T-cell (primary cell): ENCODE measurements at places on chromosomes 4 and X.

DNA sequence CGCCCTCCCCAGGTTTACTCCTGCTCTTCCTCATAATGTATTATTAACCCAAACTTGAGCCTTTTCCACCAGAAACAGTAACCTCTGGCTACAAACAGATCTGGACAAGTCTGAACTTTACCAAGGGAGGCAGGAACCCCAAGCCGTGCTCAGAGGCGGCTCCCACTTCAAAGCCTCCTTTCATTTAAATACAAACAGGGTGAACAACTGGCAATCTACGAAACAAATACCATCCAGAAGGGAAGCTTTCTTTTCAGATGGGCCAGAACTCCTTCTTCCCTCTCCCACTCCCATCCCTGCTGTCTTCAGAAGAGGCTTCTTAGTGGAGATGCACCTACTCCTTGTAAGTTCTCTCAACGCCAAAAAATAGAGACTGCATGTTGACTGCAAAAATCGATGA, 2.1 kb upstream of the GPC4 start:
- DNase-seq = no peak

GRCh38 chr4:165398570-165398969, 19.8 kb downstream of the CPE start:
- no peak for DNase-seq

DNA sequence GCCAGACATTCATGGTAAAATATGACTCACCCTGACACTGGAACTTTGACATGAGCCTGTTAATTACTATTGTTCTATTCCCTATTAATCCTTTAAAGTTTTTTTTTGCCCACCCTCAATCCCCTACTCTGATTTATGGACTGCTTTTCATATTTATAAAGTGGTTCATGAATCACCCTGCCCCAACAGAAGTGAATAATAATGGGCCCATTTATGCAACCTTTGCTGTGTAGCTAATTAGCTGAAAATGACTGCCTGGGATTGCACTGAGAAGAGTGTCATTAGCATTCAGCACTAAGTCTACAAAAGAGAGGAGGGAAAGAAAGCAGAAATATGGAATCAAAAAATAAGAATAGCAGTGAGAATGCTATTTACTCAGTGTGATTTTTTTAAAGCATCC, 154.3 kb downstream of the COMMD8 start:
- no peak for DNase-seq

DNA sequence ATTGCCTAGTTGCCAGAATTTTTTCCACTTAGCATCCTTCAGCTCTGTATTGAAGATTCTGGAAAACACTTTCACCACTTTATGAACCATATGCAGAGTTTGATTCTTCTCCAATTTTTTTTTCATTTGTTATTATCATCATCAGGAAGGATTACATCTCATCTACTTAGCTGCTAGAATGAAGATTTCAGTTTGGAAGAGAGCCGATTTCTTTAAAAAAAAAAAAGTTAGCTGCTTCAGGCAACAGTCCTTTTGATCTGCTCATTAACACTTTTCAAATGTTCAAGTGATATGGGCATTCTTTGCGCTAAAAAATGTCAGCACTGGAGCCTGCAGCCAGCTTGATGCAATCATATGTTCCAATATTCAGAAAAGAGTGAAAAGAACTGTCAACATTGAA, 76.2 kb downstream of the ANTXR2 start:
- DNase-seq = no peak

DNA sequence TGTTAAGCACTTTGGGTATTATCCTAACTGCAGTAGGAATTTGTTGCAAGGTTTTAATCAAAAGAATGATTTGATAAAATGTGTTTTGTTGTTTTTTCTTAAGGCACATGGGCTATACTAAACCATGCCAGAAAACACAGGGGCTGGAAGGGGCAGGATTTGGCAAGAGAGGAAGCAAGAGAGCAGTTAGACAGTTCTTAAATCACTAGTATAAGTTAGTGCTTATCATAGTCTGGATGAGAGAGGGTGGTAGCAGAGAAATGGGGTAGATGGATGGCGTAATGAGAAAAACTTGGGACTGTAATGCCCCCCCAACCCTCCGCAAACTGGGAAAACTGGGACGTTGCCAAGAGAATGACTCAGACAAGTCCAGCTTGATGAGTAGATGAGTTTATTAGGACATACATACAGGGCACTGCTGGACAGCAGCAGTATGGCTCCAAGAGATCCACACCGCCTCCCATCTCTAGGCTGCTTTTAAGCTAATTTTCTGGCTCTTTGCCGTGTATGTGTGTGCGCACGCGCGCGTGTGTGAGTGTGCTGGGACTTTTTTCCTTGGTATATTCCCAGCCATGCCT, 151.5 kb downstream of the PDLIM5 start:
- DNase-seq = no peak

- no peak for DNase-seq
Observed at GRCh38 chrX:41445781-41446358, 1.3 kb upstream of the NYX start.

DNA sequence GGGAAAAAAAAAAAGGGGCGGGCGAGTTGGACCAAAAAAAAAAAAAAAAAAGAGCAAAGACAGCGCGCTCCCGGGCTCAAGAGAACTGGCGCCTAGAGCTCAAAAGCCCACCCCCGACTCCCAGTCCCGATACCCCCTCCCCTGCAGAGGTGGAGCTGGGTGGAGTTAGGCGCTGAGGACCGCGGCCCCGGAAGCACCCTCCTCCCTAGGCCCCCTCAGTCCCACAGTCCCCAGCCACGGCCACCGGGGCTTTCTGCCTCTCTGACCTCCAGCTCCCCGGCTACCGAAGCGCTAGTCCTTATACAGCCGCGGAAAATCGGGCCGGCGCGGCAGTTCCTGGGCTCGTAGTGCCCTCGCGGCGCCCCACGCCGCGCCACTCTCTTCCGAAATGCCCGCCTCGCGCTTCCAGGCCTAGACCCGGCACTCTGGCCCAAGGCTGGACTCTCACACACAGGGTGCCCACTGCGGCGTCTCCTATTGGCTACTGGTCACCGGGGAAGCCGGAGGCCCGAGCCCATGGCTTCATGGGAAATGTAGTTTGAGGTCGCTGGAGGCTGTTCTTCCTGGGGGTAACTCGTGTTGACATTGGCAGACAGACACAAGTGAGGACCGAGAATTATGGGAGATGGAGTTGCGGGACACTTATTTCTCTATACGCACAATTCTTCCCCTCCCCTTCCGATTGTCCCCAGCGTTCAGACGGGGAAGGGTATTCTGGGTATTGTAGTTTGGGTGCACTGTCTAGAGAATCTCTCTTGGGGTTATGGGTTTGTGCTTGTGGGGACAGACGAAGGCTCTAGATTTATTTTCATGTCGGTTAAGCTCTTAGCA, at the start of gene ENOX2:
Gene ENOX2 (minus strand): TSS at position 427 of the 831 bp plus-strand sequence. CDS start 199,993 bp downstream, outside the sequence.
- peak; percentile 64 for DNase-seq

DNA sequence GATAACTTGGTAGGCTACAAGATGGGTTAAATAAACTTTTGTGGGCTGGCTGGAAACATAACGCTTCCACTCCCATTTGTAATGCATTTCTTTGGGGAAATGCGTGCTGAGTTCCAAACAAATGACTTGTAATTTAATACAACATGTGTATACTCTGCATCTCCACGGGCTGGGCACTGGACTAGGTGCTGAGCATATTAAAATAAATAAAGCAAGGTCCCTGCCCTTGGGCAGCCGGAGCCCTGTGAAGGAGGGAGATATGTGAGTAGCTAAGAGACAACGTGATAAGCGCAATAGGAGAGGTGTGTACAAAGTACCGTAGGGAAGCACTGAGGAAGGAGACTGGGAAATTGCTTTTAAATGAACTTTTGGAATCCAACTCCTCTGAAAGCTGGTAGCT, 147.2 kb upstream of the RBPJ start:
- DNase-seq = no peak

GRCh38 chr4:20698382-20698781, 1.9 kb upstream of the PACRGL start:
- DNase-seq = no peak

GRCh38 chr4:187172340-187172761, 448.7 kb upstream of the FAT1 start:
- no peak for DNase-seq

GRCh38 chr4:170281027-170281426, 191.3 kb upstream of the AADAT start:
- no peak for DNase-seq

GRCh38 chr4:77581724-77582123, 23.9 kb upstream of the CXCL13 start:
- DNase-seq = no peak

- DNase-seq = no peak
Observed at GRCh38 chrX:149152941-149153340, 352.2 kb downstream of the IDS start.

GRCh38 chrX:138856881-138857604, 145.5 kb upstream of the FGF13 start:
- DNase-seq = no peak

GRCh38 chr4:6825403-6825802, 42.9 kb downstream of the KIAA0232 start:
- DNase-seq = no peak

DNA sequence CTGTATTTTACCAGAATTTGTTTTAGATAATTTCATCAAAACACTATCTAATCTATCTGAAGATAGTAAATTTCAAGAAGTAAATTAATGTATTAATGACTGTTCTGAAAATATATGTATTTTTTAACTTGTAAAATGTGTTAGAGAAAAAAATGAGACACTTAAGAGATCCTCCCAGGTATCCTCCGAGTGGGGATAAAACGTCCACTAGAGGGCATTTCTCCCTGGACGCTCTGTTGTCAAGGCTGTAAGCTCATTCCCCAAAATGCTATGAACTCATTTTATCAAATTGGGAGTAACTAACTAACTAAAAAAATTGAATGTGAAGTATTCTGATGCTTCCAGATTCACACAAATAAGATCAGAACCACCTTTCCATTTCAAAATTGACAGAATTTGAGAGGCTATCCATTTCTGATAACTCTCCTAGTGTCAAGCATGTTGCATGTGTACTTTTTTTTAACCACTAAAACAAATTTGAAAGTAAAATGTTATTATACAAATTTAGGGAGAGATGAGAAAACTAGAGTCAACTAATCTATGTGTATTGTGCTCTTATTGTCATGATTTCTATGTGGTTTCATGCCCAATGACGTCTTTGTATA, 337.3 kb upstream of the HS3ST1 start:
- no peak for DNase-seq

- DNase-seq = no peak
Observed at GRCh38 chrX:109997786-109998452, 5.0 kb upstream of the TMEM164 start.

GRCh38 chr4:30760551-30760950, 40.4 kb downstream of the PCDH7 start:
- no peak for DNase-seq

DNA sequence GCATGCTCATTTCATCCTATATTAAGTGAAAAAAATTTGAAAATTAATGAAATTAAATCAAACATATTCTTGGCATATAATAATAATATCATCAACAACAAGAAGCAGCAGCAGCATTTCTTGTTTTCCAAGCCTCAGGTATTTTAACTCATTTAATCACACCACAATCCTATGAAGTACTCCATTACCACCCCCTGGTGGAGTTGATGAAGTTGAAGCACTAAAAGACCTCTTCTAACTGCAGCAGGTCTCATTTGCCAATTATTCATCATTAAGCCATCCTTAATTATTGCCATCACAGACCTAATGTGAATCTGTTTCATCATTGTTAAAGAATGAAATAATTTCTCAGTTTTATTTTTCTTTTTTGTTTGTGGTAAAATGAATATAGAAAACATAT, 801.4 kb upstream of the GRID2 start:
- DNase-seq = no peak

DNA sequence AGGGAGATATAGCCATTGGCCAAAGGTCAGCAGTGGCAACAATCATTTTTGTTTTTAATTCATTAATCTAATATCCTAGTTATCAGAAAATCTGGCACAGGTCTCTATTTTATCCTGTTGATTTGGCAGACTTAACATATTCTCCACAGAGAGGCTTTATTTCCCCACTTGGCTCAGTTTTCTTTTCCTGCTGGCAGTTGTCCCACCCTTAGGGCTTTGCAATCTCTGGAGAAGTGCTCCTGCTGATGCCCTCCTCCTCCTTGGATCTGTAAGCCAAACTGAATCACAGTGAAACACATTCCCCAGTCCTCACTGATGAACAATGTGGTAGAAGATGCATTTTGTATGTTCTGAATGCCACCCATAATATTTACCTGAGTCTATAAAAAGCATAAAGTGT, 889.7 kb downstream of the PDHA2 start:
- DNase-seq = no peak

DNA sequence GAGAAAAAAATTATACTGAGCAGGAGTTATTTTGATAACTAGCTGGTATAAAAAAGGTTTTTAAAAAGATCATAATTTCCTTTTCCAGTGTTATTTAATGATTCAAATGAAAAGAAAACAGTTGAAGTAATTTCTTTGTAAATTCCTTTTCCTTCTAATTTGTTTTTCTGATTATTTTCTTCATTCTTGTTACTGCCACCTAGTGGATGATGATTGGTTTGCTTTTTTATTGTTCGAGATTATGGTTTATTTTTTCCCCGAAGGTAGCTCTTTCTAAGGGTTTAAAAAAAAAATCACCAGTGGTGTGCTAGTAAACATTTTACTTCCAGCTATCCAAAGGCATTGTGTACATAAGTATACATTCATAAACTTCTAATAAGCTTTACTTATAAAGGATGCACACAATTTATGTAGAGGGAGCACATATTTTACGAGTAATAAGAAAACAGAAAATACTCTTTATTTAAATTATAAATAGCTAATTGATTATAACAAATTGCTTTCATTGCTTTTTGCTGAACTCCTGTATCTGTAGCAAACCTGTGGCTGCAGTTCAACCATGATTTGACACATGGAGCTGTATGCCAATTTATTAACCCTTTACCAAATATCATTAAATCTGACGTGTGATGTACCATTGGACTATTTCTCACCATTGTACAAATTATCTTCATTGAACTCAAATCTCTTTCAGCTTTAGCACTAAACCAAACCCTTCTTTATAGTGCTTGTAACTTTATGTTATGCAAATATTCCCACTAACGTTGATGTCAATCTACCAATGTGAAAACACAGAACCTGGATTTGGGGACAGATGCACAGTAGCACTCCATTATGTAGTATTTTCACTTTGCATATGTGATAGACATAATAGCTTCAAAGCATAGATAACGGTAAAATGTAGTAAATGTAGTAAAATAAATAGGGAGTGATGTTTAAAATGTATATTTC, 97.8 kb upstream of the ANK2 start:
- DNase-seq = no peak

DNA sequence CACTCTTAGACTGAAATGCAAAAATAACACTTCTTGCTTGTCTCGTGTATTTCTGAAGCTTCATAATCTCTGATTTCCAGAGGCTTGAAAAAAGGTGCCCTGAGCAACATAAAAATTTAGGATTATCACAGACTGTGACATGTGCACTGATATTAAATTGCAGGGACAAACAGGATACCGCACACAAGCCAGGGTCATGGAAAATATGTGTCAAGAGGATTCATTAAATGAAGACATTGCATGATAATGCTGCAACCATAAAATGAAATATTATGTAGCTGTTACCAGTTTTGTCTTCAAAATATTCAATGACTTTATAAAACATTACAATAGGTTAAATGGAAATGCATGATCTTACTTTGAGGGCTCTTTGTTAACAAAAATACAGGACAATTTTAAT, 328.0 kb downstream of the KCTD8 start:
- no peak for DNase-seq
